Ecto neural progenitor cell (in vitro differentiated cells): ENCODE measurements at places on chromosomes 3 and 15.

- no peak for DNase-seq
These were observed 66.9 kb downstream of the SEMA5B start for GRCh38 chr3:122960652-122961051.

GRCh38 chr15:85168642-85169173, 187.1 kb downstream of the PDE8A start:
- DNase-seq: peak; percentile 57

- DNase-seq: no peak
These were observed 481.4 kb upstream of the THBS1 start for GRCh38 chr15:39099524-39099923.

DNA sequence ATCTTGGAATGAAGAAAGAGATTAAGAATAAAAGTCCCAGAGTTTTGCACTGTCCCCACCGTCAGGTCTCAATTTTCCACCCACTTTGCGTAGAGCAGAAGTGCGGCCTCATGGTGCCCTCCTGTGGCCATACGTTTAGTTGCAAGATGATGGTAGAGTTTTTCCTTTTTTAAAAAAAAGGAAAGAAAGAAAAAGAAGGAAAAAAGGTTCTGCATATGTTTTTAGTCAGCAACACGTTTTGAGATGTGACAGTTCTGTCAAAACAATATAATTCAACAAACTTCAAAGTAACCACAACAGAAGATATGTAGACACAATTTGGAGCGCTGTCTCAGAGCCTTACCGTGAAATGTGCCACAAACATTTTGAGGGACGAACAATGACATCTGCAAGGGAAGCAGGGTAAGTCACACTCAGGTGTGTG, 24.6 kb downstream of the EBLN2 start:
- peak; percentile 56 for DNase-seq

GRCh38 chr15:99130314-99130713, 25.4 kb downstream of the SYNM start:
- no peak for DNase-seq

DNA sequence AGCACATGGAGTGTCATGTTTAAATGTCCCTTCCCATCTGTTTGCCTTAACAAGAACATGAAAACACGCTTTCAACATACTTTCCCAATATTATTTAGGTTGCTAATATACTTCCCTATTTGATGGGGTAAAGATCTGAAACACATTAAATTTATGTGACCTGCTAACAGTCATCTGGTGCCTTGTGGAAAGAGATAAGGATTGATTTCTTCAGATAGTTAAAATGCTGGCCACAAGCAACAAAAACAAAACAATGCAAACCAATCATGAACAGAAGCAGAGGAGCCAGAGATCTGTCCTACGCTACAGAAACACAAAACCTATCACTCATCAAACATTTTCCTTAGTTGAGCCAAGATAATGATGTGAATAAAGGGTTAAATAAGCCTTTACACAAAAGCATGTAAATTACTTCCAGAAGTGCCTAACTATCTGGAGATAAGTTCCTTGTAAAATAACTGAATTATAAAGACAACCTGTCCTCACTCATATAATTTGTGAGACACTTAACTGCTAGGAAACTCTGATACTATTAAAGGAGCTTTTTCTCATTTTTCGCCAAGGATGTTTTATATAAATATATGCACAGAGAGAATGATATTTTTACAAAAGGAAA, 109.9 kb downstream of the NSUN3 start:
- DNase-seq: no peak

GRCh38 chr3:2589336-2589969, 490.8 kb downstream of the CNTN4 start:
- no peak for DNase-seq

GRCh38 chr15:37131621-37132020, 31.3 kb upstream of the MEIS2 start:
- DNase-seq: no peak

DNA sequence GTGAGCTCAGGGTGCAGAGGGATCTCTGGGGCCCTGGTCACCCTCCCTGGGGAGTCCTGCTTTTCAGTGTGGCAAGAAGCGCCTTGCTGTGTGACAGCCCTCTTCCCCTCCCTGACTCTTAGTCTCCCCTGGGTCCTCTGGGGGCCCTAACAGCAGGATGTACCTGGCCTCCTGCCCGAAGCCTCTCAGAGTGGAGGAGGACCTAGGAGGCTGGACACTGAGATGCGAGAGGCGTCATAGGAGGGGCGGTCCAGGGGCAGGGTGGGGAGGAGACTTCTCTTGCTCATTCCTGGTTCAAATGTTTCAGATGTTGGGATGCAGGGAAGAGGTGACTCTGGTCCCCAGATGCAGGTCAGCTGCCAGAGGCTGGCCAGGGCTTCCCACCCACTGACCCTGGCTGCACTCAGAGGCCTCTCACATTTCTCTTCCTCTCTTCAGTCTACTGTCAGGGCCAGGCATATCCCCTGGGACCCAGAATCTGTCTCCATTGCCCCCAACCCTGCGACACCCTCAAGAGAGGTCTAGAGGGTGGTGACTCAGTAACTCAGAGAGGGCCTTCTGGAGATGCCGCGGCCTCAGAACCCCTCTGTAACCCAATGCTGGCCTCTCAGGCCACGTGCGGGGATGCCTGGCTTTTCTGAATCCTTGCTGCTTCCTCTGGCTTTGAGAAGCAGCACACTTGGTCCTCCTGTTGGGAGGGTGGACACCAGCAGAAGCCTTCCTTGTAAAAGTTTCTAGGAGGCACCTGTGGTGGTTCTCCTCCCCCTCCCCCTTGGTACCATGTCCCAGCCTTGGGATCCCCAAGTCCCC, 25.9 kb downstream of the SNX33 start:
- DNase-seq: no peak

GRCh38 chr3:23002151-23002550, 201.0 kb upstream of the UBE2E2 start:
- DNase-seq: no peak

DNA sequence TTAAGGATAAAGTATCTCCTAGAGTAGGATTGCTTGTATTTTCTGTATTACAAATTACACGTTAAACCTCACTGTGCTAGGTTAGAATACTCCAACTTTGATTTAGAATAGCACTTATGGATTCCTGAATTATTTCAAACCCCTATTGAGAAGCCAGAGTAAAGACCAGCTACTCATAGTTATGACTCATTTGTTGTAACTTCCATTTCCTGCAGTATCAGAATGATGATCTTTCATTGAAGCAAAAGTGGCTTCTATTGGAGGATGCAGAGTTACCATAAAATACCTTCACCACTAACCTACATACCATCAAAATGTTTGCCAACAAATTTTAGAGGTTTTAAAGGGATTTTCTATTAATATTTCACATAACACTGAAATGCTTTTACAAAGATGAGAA, 1322.7 kb upstream of the ALCAM start:
- no peak for DNase-seq

GRCh38 chr3:112133626-112134334, 732 bp upstream of the GCSAM start:
- no peak for DNase-seq

DNA sequence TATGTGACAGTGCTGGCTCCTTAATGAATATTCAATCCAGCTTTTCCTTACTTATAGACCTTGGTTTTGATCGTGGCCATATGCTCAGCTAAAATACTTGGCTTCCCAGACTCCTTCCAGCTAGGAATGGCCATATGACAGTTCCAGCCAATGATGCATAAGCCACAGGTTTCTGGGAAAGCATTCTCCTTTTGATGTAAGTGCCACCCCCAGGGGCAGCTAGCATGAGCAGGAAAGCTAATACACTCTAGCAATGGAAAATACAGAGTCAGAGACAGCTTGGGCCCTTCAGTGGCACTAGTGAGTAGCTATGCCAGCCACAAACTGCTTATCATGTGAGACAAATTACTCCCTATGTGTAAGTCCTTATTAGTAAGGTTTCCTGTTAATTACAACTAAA, 26.7 kb downstream of the TBC1D2B start:
- no peak for DNase-seq

DNA sequence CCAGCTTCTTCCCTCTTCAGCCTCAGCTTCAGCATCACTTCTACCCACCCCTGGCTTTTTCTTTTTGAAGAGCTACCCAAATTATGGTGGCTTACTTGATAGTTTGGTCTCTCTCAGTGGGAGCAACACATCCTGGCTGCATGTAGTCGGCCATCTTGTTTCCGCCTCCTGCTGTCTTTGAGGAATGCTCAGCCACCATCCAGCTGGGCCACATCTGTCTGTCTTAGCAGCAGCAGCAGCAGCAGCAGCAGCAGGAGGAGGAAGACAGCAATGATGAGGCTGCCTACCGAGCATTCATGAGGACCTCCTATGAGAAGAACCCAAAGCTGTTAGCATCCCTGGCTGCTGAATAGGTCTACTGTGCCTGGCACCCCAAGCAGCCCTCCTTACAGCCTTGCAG, 19.7 kb downstream of the IL16 start:
- no peak for DNase-seq

DNA sequence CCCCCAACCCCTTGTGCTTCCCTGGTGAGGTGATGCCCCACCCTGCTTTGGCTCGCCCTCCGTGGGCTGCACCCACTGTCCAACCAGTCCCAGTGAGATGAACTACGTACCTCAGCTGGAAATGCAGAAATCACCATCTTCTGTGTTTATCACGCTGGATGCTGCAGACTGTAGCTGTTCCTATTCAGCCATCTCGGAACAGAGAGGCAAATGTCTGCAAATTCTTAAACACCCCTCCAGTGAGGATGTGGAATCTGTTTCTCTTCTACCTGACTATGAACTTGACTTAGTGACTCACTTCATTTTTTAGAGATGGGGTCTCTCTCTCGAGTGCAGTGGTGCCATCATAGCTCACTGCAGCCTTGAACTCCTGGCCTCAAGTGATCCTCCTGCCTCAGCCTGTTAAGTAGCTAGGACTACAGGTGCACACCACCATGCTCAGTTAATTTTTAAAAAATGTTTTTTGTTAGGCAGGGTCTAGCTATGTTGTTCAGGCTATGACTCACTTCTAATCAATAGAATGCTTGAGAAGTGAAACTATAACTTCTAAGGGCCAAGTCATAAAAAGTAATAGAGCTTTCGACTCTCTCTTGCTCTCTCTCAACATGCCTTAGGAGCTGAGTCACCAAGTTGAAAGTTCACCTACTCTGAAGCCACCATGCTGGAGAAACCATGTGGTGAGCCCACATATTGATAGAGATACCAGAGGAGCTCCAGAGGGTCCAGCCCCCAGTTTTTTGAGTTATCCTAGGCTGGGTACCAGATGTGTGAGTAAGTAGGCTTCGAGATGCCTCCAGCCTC, 11.5 kb upstream of the PARP14 start:
- no peak for DNase-seq

DNA sequence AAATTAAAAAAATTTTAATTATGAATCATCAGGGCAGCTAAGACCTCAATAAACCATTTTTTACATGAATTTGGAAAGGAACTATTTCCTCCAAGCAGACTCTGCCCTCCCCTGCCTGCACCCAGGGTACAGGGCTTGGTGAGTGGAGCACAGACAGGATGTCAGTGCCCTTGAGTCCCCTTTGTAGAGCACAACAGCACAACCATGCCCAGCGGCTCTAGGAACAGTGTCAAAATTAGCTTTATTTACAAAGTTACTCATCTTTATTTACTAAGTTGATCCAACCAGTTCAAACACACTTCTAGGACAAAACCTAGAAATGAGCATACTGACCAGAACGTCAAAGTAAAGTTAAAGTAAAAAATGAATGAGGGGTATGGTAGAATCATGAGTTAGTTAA, 90.6 kb upstream of the TSC22D2 start:
- DNase-seq: no peak

- DNase-seq: peak; percentile 87
These were observed 53.6 kb downstream of the RHCG start for GRCh38 chr15:89442671-89443307.

DNA sequence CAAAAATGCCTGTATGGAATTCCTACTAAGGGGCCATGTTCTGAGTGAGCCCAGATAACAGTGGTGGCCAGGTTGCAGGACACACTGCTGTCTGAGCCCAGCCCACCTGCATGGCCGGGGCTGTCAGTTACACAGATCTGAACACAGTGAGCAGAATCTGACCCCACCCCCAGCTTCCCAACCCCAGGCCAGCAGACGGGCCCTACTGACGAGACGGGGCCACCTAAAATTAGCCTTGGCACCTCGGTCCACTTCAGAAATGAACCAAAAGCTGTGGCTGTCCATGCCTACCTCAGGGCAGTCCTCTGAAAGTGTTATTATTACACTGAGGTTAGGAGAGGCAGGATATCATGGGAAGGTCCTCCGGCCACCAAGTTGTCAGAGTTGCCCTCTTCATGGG, 51.8 kb downstream of the LMCD1 start:
- DNase-seq: no peak

GRCh38 chr3:45693941-45694521, 4.8 kb downstream of the SACM1L start:
- DNase-seq: no peak

- no peak for DNase-seq
These were observed 186.6 kb downstream of the SQOR start for GRCh38 chr15:45821390-45821789.

GRCh38 chr3:160951642-160952487, 153.3 kb downstream of the B3GALNT1 start:
- DNase-seq: no peak

GRCh38 chr15:47505712-47506328, 211.5 kb upstream of the SEMA6D start:
- DNase-seq: no peak

- no peak for DNase-seq
These were observed 74.8 kb upstream of the PIAS1 start for GRCh38 chr15:67979281-67979680.

DNA sequence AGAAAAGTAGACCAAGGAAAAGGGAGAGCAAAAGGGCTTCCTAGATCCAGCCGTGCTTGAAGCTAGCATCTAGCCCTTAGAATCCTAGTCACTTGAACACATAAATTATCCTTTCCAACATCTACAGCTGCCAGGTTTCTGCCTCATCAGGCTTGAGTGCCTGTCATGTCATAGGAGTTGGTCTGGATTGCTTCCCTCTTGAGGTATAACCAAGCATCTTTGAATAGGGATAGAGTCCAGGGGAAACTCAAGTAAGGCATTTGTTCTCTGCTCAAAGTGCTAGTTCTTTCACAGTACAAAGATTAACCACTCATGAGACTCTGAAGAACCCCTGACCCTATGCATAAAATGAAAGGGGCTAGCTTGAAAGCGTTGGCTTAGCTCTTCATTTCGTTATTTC, 72.3 kb downstream of the SLCO3A1 start:
- no peak for DNase-seq

- no peak for DNase-seq
These were observed 21.3 kb downstream of the KLHL6 start for GRCh38 chr3:183534249-183534648.
